ENCODE measurements at places on chromosomes 6 and 20.

- DNase-seq: no peak
These were observed 5.4 kb downstream of the UCKL1 start for GRCh38 chr20:63950701-63951397.

- peak; percentile 76 for DNase-seq
These were observed 65.8 kb downstream of the REV3L start for GRCh38 chr6:111417181-111417585.

DNA sequence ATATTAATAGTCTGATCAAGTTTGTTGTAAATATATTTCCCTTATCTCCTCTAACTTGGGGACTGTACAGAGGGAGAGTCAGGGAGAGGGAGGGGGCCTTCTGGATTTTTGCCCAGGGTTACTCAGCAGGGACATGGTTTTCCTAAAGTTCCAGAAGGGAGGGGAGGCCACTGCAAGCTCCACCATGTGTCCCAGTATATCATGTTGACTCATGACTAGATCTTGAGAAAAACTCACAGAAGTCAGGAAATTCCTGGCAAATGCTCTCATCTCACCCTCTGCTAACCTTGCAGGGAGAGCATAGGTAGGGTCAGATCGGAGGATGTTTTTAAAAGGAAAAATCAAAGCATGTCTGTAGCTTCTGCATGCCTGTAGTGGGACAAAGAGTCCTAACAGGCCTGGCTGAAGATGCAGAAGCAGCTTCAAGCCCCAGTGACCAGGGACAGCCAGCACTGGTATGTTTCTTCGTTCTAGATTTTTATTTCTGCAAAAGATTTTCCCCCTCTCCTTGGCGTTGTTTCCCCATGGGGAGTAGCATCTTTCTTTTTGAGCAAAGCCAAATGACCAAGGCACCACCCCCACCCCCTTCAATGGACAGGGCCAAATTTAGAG lies 272.9 kb upstream of the SUPT3H start:
- no peak for DNase-seq

DNA sequence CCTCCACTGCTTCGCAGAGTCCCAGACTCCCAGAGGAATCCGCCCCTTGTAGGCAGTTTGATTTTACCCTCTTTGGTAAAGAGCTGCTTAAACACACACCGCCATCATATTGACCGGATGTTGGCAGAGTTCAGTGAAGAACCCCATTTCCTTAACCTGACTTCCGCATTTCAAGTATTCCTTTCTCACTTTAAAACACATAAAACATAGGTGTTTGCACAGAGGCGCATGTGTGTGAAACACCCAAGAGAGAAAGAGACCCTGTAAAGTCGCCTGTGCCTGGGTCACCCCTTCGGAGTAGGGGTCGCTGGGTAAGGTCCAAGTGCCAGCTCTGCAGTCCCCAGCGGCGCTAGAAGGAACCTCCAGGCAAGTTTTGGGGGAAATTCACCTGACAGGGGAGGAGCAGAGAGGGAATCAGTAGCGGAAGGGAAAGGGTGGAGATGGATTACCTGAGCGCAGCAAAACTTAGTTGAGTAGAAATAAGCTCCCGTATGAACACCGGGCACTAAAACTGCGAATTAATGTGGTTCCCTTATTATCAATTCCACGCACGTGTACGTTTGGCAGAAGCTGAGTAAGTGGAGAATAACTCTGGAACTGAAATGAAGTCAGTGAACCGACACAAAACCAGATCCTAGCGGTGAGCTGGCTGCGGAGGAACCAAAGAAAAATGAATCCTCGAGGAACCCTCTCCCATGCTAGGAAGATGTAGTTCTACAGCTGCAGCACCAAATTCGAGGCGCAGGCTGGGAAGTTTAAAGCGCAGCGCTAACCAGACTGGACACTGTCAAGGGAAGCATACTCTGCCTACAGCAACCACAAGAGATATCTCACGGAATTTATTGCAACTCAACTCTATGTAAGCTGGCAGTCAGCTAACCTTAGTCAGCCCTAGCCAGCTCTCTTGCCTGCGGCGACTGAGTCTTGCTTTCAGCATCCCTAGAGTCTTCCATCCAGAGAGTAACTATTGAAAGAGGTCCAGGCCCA lies 3.5 kb upstream of the HTR1B start:
- DNase-seq: no peak

GRCh38 chr6:75830959-75831885 lies 82.2 kb downstream of the MYO6 start:
- no peak for DNase-seq

DNA sequence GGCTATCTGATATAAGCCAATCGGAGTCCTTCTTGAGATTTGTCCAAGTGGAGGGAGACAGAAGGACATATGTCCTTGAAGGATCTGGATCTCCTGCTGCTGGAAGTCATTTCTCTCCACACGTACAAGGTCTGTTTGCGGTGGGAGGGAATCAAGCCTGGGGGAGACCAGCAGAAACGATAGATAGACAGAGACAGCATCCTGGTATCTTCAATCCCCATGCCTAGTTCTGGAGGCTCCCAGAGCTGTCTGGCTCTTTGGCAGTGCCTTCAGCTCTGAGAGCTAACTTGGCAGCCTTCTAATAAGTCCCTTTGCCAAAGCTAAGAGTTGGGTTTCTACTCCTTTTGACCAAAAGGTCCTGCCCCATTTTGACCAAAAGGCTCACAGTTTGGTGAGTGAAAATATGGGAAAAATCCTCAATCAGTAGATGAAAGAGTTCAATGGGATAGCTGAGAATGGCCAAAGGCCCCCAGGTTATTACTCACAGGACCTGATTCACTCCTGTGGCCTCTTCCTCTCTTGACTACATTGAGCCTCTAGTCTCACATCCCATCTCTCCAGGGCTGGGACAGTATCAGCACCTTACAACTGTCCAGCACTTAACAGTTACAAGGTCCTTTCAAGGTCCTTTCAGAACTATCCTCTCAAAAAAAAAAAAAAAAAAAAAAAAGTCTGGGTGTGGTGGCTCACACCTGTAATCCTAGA lies 20.3 kb downstream of the AARS2 start:
- no peak for DNase-seq

DNA sequence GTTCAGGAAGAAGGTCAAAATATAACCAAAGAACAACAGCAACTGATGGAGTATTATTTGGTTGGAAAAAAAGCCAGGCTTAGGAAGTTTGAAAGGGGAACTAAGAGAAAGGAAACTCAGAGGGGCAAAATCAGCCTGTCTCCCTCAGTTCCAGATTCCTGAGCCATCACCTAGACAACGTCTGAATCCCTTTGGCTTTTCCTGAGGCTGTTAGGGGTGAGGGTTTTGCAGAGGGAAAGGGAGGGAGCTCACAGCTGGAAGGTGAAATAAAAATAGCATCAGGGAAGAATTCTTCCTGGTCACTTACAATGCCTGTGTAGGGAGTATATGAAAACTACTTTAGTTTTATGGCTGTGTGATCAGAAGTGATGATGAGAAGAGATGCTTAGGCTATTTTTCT lies 100.5 kb downstream of the SOBP start:
- no peak for DNase-seq

- no peak for DNase-seq
These were observed 34.2 kb downstream of the PKHD1 start for GRCh38 chr6:52053038-52053695.

- DNase-seq: no peak
These were observed 1.4 kb downstream of the PREP start for GRCh38 chr6:105401247-105402089.

DNA sequence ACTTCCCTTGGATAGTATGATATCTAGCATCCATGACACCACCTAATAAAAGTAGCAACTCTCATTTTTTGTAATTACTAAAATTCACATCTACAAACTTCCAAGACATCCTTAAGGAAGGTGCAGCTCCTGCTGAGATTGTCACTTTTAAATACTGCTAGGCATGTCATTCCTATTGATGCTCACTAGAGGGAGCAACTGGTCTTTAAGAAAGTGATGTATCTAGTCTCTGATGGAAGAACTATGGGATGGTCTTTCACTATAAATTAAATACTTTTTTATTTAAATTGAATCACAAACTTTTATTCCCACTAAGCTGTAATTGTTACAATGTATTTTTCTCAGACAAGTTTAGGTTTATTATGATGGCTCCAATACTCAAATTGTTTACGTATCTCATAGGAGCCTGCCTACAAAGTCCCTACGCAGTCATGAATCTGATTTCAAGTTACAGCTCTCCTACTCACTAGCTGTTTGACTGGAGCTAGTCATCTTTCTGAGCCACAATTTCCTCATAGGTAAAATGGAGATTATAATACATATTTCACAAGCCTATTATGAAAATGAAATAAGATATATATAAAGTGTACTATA lies 8.1 kb upstream of the TSPYL1 start:
- peak; percentile 13 for DNase-seq

DNA sequence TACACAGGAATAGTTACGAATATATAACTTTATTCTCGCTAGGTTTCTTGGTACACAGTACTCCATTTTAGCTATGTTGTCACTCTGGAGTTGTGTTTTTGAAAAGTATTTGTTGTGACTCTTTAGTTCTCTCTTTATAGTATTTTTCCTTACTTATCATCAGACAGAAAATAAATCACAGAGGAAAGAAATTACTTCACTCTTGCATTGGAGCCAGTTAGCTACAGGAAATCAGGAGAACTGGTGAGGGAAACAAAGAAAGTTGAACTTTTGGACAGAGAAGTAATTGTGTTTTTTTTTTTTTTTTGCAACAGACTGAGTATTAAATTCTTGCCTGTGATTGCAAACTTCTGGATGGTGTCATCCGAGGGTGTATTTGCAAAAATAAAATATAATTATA lies 33.9 kb downstream of the DSE start:
- no peak for DNase-seq

GRCh38 chr6:134195164-134195906 lies 122.6 kb downstream of the SGK1 start:
- DNase-seq: no peak

DNA sequence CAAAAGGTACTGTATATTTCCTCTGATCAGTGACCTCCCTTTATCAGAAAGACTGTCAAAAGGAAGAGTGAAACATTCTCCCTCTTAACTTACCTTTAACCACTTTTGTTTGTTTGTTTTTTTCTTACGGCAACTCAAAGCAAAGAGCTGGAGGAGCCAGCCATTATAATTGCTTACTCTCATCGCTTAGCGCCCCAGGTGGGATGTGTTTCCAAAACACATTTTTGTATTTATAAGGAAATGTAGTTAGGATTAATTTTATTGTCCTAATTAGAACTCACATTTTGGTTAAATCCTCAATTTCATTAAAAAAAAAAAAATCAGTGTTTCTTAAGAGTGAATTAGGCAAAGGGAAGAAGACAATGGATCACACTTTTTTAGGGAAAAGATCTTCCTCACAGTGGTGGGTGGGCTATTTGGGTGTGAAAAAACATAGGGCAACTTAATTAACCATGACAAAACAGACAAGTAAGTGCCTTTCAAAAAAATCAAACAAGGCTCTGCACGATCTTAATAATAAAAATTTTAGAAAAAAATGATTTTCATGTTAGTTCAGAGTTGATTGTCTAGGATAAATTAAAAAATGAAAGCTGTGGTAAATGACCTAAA lies 1.2 kb upstream of the PHACTR2 start:
- DNase-seq: no peak

DNA sequence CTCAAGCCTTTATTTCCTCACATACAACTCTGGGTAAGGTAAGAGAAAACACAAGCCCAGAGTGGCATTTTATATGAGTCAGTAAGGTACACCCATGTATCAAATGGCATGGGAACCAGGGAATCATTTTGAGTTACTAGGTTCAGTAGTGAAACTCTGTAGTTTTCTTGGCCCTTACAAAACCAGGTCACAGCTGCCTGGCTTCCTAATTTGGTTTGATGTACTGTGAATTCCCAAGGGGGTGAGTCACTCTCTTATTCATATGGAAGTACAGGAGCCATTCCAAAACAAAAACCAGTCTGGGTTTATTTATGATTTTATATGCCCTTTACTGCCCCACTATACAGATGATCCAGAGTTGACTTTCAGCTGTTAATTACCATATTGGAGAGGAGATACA lies 70.7 kb downstream of the PDE7B start:
- peak; percentile 38 for DNase-seq

- no peak for DNase-seq
These were observed 5.5 kb downstream of the ITCH start for GRCh38 chr20:34368547-34368946.

DNA sequence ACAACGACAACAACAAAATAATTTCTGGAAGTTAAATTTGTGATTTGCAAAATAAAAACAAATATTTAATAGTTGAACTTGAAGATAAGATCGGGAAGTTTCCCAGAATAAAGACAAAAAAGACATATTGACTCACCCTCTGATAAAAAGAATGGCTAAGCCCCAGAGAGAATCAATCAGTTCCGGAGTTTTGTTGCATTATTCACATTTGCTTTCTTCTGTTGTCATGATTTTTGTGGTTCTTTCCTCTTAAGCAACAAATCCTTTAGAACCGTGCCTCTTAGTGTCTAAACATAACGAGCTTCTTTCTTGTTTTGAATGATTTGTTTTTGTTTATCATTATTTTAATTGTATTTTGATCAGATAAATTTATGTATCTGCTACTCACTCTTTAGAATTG lies 337.7 kb upstream of the PRND start:
- no peak for DNase-seq

All from NCI-H1694 (cell line).